ENCODE measurements at places on chromosomes 12 and 14.

DNA sequence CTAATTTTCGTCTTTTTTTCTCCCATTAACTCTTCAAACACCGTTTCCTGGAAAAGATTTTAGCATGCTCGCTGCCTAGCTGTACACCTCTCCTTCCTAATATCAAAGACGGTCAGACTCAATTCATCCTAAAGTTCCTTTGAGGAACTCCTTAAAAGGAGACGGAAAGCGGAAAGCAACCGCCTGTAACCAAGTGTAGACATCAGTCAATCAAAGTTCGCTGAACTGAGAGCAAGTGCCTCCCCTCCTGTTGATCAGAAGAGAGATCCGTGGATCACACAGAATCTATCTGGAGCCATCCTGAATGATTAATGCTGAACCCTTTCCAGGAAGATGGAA lies 412 bp upstream of the TEP1 start:
- no peak for DNase-seq

- no peak for DNase-seq
Measured at GRCh38 chr12:115756271-115756670, 521.2 kb downstream of the MED13L start.

- DNase-seq: peak; percentile 43
Measured at GRCh38 chr14:50560931-50561285, 963 bp downstream of the ATL1 start.

- no peak for DNase-seq
Measured at GRCh38 chr14:75926431-75927115, 55.2 kb downstream of the TGFB3 start.

DNA sequence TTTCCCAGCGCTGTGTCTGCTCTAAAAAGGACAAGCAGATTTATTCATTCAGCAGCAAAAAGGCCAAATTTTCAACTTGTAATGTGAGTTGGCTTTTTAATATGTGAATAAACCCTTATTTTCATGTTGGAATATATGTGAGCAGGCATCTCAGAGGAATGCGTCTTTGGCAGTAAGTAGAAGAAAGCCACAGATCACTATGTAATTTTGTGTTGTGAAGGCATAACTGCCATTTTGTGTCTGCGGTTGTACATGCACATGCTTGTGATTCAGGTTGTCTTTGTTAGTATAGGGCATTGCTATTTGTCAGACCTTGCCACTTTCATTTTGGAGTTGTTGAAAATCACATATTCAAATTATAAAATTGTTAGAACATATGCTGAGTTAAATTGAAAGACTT lies 398.8 kb upstream of the RGS6 start:
- DNase-seq: no peak

DNA sequence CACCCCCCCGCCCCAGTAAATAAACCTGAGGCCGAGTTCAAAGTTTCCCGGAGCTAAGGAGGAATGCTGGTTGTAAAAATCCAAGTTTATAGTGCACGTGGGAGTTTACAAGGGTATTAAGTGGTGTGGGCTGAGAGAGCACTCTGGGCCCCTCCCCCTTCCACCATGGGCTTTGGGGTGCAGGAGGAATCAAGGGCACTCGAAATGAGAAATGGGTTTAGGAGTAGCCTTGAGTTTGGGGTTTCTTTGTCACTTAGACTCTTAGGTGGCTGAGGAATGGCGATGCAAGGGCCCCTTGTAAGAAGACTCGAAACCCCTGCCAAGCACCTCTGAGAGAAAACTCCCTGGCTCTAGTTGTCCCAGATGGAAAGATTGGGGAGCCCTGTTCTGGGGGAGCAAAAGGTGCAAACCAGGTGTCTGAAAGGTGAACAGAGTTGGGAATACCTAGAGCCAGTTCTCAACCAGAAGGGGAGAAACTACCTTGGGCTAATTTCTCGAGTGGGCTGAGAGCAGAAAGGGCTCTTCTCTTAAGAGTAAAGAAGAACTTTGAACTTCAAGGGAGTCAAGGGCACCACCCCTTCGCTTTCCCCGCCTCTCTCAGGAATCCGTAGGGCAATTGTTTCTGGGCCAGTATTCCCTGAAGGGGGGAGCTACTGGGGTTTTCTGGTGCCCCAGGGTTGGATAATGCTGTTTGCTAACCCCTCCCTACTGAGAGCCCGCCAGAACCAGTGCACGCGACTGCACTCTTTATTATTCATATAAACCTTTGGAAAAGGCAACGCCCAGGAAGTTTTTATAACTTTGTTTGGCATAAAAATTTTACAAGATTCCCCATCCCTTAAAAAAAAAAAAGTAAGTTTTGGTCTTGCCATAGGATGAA lies 4.0 kb upstream of the HOTAIR start:
- no peak for DNase-seq

DNA sequence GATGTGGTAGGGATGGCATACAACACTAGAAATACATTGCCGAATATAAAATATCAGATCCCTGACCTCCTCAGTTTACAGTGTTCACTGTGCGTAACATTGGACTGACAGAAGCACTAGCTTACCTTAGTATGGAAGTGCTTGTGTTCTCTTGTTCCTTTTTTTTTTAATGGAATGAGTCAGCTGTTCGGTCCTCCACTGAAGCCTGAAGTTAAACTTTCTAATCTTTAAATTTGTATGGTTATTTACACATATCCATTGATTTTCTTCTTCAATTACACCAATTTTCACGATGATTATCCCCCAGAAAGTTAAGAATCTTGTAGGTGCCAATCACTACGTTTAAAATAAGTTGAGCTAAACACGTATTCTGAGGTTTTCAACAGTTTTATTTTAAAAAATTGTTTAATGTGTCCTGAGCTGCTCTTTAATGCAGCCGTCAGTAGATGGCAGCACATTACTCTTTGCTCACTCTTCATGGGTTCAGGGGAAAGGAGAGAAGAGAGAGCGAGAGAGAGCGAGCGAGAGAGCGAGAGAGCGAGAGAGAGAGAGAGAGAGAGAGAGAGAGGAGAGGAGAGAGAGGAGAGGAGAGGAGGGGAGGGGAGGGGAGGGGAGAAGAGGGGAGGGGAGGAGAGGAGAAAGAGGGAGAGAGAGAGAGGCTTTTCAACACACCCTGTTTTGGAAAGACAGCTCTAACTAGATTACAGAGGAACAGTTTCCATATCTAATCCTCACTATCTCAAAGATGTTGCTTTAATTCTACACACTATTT lies 134.7 kb upstream of the SCAF11 start:
- DNase-seq: peak; percentile 46

DNA sequence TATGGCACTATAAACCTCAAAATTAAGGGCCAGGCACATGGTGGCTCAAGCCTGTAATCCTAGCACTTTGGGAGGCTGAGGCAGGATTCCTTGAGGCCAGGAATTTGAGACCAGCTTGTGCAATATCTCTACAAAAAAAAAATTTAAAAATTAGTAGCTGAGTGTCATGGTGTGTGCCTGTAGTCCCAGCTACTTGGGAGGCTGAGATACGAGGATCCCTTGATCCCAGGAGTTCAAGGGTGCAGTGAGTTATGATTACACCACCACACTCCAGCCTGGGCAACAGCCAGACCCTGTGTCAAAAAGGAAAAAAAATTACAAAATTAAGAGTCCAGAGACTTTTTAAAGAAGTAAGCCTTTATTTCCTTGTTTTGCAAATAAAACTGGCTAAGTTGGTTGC lies 1.8 kb upstream of the GCN1 start:
- DNase-seq: no peak

DNA sequence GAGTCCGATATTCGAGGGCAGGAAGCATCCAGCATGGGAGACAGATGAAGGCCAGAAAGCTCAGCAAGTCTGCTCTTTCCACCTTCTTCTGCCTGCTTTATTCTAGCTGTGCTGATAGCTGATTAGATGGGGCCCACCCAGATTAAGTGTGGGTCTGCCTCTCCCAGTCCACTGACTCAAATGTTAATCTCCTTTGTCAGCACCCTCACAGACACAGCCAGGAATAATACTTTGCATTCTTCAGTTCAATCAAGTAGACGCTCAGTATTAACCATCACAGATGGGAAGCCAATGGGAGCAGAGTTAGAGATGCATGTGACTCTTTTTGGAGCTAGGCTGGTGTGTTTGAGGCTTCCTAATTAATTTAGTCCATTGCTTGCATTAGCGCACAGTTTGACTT lies 17.0 kb downstream of the C12orf75 start:
- DNase-seq: no peak

- no peak for DNase-seq
Measured at GRCh38 chr14:101582294-101582693, 21.0 kb downstream of the DIO3 start.

DNA sequence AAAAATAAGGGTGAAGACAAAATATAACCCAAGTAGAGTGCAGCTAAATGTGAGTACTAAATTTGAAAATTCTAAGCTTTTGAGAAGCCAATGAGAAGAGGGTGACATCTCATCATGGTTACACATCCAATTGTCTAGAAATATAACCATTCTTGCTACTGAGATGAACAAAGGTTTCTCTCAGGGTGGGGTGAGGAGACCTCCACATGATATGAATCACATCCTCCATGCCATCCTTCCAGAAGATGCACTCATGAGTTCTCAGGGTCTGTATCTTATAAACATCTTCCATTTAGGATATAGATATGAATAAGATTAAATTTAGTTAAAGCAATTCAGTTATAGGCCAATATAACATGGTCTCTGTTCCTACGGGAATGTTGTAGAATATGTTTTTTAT lies 38.9 kb upstream of the E2F7 start:
- no peak for DNase-seq

DNA sequence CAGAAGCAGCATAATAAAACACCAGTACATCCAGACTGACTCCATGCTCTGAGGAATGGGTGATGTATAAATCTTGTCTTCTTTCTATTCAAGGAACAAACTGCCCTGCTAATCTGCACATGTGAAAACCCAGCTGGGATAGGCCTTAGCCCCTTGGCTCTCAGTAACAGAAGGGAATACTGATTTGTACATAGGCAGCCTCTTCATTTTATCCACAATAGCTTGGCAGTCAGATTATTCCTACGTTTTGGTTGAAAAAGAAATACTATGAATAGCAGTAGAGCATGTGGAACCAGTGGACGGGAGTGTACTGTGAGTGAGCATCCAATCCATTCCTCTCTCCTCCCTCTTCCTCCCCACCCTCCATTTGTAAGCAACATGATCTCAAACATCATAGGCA lies 113.5 kb upstream of the ARHGAP5 start:
- DNase-seq: no peak

DNA sequence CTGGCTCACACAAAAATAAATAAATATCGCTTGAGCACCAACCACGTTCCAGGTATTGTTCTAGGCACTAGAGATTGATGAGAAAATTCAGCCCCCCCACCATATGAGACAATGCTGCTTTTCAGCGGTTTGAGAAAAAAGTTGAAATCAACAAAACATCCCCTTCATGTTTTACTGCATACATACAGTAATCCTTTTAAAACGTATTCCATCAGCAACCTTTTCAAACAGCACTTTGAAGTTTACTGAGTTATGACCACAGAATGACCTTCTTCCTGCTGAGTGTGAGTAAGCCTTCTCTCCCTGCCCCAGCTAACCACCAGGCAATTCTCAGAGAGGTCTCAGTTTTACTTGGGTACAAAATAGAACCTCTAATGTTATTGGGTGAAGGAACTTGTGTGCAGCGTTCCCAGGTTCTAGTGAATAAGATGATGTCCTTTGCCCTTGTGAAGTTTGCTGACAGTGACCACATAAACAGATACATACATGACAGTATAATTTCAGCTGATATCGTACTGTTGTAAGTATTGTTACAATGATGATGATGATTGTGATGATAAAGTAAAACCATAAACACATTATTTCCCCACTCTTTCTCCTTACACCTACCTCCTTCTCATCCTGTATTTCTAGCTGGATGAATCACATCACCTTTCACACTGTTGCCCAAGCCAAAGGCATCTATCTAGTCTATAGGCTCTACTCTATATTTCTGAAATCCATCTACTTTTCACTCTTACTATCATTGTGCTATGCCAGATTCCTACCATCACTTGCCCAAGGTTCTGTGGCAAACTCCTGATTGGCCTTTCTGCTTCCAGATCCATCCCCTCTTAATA lies 124.4 kb upstream of the KRR1 start:
- no peak for DNase-seq

DNA sequence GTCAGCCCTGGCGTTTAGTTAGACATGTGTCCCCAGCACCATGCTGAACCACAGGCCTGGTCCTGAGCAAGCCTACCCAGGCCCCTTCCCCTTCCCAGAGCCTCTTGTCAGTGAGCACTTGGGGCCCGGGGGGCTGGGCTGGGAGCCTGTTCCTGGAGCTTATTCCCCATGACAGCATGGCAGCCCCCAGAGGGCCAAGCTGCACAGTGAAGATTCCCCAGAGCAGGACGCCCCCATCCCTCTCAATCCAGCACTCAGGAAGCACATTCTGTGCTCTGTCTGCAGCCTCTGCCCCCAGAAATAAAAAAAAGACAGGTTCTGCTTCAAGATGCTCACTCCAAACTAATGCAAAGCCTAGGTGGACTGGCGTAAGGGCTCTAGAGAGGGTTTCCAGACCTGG lies 117.3 kb downstream of the LGMN start:
- DNase-seq: no peak

DNA sequence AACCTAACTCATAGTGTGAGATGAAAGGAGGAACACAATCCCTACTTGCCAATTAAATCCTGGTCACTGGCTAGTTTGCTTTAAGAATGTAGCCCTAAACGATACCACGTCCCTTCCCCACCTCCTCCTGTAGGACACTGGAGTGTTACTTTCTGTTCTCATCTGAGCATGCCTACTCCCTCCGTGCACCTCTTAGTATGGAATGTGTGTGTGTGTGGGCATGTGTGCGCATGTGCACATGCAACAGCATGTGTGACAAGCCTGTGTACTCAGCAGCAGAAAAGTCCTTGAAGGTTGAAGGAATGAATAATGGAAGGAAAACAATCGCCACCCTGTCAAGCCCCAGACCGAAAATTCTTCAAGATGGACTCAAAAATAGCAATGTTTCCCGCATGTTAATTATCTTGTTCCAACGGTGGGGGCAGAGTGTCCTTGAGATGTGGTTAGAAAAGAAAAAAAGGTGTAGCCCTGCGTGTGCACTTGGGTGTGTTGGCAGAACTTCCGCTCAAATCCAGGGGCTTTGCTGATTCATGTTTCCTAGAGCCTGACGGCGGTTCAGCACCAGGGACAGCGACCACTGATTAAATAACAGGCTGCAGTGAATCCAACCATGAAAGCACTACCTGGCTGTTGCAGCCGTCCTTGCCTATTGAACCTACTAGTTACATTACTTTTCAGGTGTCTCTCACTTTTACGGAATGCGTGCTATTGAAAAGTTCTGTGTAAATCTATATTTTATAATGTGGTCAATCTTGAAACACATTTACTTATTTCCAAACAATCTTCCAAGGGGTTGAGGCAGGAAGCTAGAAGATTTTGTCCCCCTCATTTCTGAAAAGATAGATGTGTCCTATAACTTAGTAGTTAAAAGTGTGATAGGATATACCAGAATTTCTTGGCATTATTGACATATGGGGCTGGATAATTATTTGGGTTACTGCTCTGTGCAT lies 79.8 kb downstream of the SRRM4 start:
- DNase-seq: peak; percentile 5

DNA sequence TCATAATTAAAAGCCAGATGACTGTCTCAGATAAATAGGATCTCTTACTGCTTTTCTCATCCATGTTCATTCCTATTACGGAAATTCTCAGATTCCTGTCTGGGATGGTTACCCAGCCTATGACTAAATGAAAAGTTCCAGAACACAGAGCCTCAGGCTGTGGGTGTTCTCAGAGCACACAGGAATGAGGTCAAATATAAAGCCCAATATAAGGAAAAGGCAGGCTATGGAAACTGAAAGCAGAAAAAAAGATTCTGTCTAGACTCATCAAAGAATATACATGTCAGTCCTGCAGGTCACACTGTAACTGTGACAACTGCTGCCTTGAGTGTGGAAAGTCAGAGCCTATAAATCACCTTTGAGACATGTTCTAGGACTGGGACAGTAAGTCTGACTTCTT lies 64.3 kb downstream of the DCAF5 start:
- DNase-seq: no peak

- no peak for DNase-seq
Measured at GRCh38 chr12:89323568-89324218, 28.6 kb downstream of the DUSP6 start.

- DNase-seq: no peak
Measured at GRCh38 chr14:97331526-97331925, 534.3 kb downstream of the VRK1 start.
